ENCODE measurements at places on chromosomes 2 and 18.

GRCh38 chr2:240394549-240394948, 40.9 kb upstream of the GPC1 start:
- no peak for DNase-seq

DNA sequence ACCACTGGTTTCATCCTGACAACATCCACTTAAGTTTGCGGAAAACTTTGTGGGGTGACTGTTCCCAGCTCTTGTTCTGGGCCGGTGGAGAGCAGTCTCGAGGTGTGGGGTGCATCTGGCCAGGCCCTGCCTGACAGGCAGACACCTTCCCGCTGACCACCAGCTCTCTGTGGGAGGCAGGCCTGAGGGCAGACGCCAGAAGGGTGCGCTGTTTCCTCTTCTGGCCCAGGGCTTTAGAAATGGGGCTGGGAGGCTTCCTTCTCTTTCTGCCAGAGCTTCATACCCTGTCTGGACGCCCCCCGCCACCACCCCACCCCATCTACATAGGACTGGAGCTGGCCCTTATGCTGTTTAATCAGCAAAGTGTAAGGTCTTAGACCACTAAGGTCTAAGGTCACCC, 263.8 kb downstream of the LOXHD1 start:
- DNase-seq = no peak

GRCh38 chr2:28994074-28994473, 13.0 kb downstream of the TOGARAM2 start:
- no peak for DNase-seq

DNA sequence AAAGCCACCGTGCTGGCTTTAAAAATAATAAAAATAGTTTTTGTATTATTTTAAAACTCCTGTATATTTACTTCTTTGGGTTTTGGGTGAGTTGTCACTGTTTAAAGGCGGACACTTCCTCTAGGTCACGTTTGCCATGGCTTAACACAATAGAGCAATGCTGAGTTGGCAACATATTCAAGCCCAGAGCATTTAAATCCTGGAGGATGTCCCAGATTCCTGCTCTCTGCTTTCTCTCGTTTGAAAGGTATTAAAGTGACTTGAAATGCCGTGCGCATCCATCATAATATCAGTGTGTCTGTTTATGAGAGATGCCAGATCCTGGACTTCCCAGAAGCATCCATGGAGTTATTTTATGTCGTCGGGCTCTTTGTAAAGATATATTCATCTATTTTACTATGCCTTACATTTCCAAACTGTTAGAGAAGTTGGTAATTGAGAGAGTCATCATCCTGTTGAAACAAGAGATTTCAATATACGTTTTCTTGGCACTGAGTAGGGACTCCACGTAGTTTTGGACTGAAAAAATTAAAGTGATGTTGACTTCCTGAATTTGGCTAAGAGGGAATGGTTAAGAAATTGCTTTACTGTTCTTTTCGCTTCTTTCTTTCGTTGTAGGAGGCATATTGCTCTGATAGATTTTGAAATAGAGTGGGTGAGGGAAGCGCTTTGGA, 150.6 kb downstream of the ZNF236 start:
- DNase-seq = no peak

DNA sequence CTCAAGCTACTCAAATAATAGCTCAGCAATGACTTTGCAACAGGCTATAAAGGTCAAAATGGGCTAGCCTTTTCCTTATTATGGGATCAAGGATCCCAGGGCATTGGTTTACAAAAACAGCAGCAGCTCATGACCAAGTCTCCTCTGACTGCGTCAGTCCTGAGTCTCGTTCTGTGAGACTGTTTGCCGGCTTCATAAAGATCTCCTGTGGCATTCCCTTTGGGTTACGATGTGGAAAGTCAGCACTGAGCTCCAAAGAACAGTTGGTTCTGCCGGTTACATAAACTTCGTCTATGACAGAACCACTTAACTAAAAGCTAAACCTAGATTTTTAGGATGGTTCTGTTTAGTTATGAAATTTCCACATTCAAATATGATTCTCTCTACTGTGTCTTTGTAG, 674.9 kb downstream of the ZEB2 start:
- no peak for DNase-seq

DNA sequence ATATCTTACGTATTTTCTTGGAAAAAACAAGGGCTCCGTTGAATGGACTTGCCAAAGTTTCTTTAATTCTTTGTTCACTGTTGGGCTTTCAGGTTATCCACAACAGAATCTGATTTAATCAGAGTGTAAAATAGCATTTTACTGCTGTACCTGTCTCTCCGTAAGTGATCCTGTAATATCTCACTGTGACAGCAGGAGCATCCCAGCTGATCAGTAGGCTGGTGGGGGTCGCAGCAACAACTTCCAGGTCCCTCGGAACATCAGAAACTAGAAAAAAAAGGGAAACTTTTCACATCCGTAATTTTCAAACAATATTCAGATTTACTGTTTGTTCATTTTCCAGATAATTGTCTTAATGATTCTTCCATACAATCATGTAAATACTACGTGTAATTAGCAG, 51.2 kb downstream of the FN1 start:
- DNase-seq = no peak

GRCh38 chr2:202127687-202128331, 54.8 kb downstream of the KIAA2012 start:
- DNase-seq = no peak

DNA sequence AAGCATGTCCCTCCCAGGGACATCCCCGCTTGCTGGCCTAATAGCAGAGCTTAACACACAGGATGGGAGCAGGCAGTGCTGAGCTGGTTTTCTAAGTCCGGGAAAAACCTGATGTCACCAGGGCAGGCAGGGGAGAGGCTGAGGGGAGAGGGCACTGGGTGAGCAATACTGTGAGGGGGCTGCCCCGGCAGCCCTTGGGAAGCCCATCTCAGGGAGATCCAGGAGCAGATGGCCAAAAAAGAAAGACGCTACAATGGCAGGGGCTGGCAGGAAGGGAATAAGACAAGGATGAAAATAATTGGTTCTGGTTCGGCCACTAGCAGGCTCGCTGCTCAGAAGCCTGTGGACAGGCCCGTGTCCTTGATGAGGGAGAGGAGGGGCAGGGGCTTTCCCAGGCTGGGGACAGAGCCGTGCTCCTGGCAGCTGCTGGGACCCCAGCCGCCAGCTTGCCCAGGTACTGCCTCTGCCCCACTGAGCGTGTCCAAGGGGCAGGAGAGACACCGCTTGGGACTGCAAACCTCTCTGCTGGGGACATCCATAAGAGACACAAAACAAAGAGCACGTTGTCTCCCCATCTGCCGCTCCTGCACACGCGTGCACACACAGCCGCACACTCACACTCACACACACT, 30.2 kb downstream of the SMAD7 start:
- no peak for DNase-seq

DNA sequence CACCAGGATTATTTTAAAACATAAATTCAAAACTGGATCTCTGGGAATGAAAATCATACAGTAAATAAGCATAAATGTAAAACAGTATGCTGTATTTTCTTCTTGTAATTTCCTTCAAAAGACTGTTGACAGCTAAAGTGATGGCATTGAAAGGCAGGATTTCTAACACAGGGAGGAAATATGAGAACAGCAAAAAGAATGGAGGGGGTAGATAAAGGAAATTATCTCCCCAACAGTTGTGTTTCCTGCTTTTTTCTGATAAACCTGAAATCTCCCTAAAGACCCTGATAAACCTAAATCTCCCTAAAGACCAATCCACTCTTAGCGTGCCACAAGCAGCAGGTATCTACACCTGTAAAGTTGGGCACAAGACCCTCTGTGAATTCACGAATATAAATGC, 50.8 kb downstream of the PIAS2 start:
- no peak for DNase-seq

DNA sequence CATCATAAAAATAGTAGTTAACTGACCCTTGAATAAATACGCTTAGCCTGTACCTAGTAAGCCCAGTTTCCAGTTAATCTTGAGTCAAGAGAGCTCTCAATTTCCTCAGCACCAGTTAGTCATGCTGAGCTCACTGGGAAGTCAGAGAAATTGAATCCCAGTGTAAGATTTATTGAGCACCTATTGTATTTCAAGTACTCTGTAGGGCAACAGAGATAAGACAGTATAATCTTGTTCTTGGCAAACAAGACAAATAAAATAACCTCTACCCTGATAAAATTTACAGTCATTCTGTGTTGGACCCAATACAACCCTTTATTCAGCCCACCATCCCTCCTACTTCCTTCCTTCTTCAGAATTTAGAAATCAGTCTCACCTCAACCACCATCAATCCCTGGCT, 71.9 kb upstream of the NRP2 start:
- no peak for DNase-seq

DNA sequence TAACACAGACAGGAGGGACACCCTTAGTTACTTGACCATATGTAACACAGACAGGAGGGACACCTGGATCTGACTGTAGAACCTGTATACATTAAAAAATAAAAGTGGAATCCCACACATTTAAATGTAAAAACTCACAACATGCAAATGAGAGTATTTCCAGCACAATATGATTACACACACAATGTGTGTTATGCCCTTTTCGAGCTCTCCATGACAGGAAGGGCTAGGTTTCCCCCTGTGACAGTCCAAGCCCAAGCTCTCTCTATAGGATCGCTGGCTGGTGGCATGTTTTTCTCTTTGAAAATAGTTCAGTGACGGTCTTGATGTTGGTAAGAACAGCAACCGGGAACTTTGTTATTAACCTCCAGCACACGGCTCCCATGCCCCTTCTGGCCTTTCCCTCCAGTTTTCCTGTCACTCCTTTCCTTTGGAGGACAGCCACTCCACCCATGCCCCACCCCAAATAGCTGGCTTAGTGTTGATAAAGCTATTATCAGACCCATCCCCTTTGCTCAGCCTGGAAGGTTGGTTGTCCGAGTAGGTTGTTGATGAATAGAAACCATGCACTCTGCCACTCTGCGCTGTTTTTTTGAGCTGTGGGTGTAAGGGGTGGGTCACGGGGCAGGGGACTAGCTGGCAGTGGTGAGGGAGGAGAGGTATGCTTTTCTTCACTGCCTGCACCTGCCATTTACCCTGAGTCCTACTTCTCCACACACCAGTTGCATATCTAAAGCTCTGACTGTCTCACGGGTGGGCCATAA, 2.7 kb downstream of the RASGRP3 start:
- no peak for DNase-seq

- no peak for DNase-seq
These were observed 55.7 kb downstream of the DNMT3A start for GRCh38 chr2:25286025-25286400.

- peak; percentile 54 for DNase-seq
These were observed 88.1 kb upstream of the ZEB2 start for GRCh38 chr2:144607891-144608521.

DNA sequence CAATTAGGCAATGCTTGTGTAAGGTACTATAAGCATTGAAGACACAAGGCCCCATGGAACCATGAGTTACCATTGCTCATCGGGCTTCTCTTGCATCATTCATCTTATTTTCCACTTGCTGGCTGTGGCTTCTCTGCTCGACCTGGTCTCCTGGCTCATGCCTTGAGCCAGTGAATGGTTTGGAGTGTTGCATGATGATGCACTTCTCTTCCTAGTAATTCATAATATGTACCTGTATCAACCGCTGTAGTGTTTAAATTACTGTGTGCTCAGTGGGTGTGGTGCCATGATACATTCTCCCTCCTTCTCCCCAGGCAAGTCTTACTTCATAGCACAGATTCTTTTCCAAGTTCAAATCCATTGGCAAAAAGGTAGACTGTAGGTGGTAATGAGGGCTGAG, 66.8 kb downstream of the ABCA12 start:
- DNase-seq = no peak

GRCh38 chr2:176177580-176178037, 10.9 kb upstream of the HOXD1 start:
- no peak for DNase-seq

DNA sequence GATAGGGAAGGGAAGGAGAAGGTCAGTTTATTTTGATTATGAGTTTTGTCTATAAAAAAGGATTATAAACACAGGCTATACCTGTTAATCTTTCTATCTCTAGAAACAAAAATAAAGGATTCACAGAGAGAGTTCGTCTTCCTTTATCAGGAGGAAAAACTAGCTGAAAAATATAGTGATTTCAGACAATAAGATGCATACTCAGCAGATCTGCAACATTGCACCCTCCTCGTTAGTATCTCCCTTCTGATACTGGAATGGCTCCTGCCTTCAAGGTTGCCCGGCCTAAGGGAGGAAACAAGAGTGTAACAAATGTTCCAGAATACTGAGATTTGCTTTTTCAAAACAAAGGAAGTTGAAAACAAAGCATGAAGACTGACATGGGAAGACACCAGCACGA, 48.7 kb upstream of the LRATD1 start:
- DNase-seq = no peak

DNA sequence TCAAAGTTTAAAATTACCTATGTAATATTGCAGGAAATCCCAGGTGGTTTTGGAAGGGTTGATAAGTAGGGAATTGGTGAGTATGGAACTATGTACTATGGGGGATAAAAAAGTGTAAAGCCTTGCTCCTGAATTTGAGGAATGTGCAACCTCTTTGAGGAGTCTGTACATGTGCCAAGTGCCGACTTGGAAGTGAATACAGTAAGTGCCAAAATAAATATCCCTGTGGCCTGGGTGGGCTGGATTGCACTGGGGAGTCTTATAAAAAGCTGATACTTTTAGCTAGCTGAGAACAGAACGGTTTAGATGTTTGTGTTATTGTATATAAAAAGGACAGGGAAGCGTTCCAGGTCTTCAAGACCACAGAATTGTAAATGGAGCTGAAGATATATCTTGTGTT, 317.1 kb upstream of the LRRTM1 start:
- peak; percentile 17 for DNase-seq

GRCh38 chr2:220916931-220917330, 655.2 kb downstream of the EPHA4 start:
- no peak for DNase-seq

DNA sequence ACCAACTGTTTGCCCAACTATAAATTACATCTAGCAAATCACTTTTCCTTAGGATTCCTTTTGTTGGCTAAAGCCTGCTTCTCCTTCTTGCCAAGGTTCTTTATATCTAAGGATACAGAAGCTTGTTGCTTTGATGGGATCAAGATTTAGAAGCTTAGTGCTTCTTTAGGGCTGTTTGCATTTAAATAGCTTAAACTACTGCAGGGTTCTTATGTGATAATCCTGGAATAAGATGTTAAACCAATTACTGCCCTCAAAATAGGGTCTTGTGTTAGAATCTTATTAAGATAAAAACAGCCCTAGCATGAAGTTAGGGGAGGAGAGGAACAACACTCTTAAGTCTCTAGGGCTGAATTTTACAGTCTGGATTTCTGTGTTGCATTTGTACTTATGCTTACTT, 64.2 kb downstream of the KIF5C start:
- no peak for DNase-seq

GRCh38 chr2:42967959-42968674, 175.7 kb upstream of the HAAO start:
- DNase-seq = peak; percentile 95

DNA sequence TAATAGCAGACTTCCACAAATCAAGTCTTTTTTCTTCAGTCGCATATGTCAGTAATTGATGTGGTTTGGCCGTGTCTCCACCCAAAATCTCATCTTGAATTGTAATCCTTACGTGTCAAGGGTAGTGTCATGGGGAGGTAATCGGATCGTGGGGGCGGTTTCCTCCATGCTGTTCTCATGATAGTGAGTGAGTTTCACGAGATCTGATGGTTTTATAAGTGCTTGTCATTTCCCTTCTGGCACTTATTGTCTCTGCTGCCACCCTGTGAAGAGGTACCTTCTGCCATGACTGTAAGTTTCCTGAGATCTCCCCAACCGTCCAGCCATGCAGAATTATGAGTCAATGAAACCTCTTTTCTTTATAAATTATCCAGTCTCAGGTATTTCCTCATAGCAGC, 478.8 kb downstream of the PTPRM start:
- DNase-seq = no peak
